ENCODE measurements at places on chromosomes 3 and 15.

- DNase-seq: no peak
Measured at GRCh38 chr3:171838218-171838720, 4.9 kb upstream of the TMEM212 start.

- no peak for DNase-seq
Measured at GRCh38 chr3:169116056-169116693, 547.3 kb downstream of the MECOM start.

GRCh38 chr3:190595179-190595795, 81.4 kb downstream of the IL1RAP start:
- no peak for DNase-seq

DNA sequence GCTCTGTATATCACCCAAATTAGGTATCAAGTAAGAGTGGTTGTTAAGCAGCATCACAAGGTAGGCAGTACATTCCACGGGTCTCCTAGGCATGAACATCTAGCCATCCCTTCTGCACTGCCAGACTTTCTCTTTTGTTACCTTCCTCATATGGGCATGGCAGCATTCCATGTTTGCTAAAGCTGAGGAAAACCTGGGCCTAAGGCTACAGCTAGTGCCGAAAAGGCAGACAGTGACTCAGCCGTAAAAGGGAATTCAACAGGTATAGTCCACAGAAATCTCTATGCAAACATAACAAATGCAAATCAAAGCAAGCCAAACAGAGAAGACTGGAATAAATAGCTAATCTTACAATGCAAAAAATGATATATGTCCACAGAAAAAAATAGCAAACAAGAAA, 645.4 kb downstream of the ZBBX start:
- DNase-seq: no peak

DNA sequence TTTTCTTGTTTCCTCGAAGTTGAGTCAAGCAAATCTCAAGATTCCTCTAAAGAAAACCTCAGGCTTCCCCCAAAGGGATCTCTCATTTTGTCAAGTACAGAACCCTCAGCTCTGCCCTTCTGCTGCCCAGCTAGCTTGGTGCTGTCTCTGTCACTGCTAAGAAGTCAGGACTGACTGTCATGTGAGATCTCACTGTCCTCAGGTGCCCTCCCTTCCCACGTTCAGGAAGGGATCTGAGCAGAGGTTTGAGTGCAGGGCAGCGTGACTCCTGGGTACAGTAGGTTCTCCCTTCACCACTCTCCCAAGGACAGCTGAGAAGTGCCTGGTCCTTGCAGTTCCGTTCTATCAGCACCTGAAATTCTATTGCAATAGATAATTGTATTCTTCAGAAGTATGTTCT, 229.7 kb downstream of the SLCO3A1 start:
- no peak for DNase-seq

- no peak for DNase-seq
Measured at GRCh38 chr15:68494573-68495110, 62.7 kb upstream of the ITGA11 start.

GRCh38 chr3:138688871-138689299, 80.3 kb downstream of the FAIM start:
- DNase-seq: no peak

- no peak for DNase-seq
Measured at GRCh38 chr3:123790254-123791072, 93.7 kb downstream of the MYLK start.

DNA sequence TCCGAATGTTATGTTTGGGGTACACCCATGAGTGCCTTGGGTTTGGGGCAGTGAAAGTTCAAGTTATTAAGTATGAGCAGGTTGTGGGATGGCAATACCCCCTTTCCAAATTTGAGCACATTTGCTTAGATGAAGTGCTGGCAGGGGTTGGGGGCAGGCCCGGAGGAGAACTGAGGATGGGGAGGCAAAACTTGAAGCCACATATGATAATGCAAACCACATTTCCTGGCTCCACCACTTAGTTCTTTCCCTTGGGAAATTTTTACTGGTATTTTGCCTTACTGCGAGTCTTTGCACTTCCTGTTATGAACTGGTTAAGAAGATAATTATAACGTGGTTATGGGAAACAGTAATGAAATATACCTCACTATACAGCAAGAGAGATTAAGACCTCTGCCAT, 336.0 kb upstream of the ONECUT1 start:
- DNase-seq: no peak

- no peak for DNase-seq
Measured at GRCh38 chr15:77739591-77740378, 107.1 kb upstream of the LINGO1 start.

GRCh38 chr3:30098243-30098642, 508.2 kb upstream of the TGFBR2 start:
- no peak for DNase-seq

DNA sequence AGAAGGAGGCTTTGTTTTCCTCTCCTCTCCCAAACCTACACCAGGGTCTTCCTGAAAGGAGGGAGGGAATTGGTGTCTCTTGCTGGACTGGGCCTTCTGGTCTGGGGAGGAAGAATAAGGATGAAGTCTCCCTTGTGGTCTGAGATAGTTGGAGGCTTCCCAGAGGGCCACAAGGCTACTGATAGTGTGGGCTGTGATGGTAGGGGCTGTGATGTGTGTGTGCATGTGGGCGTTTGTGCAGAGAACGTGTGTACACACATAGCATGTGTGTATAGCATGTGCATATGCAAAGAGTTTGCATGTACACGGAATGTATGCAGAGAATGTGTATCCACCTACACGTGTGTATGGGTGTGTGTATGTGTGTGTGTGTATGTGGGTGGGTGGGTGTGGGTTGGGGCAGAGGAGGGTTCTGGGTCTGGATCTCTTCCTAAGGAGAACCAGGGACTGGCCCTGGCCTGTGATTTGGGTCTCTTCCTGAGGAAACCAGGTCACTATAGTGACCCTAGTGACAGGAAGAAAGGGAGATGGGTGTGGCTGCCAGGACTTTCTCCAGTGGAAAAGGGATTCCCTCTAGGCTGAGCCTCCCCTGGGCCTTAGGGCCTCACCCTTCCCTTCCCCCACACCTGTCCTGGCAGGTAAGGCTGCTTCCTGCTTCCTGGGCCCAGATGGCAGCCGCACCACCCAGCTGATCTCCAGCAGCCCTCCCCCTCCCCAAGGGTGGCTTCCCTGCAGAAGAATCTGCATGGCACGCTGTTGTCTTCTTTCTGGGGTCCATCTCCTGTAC, 1.7 kb downstream of the FLNB start:
- DNase-seq: no peak

GRCh38 chr15:36966708-36967107, 133.6 kb downstream of the MEIS2 start:
- no peak for DNase-seq

GRCh38 chr3:175411405-175411804, 552.3 kb downstream of the NAALADL2 start:
- no peak for DNase-seq

GRCh38 chr15:69141286-69141701, 19.1 kb upstream of the GLCE start:
- no peak for DNase-seq

- no peak for DNase-seq
Measured at GRCh38 chr15:72538931-72539330, 64.8 kb downstream of the ARIH1 start.

DNA sequence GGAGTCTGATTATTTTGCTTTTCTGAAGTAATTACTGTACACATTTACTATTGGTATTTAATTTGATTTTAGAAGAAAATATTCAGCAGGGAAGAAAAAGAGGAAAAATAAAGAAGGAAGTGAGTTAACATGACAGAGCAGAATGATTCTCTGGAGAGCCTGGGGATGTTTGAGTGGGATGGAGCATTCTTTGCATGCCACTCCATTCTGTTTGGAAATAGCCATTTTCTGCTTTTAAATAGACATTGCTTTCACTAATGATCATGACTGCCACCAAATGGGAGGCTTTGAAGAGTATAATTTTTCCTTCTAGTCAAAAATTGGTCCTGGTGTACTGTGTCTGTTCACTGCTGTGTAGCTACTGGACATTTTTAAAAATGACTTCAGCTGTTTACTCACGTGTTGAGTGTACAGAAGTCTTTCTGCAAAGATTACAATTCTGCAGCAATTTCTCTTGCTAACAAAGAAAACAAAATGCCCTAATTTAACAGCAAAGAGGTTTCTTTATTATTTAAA, 196.1 kb downstream of the RYR3 start:
- DNase-seq: no peak
